Testis (tissue), 5 donors: ENCODE measurements at places on chromosomes 5 and 9. TPM values are rescaled to one million over a fixed set of nuclear protein-coding genes. Genes with fewer than 3 reads are reported as not detected.
A peak's percentile ranks its signal among the peaks of the same experiment; 100 is the strongest.

Gene PANK3
- 44.9 TPM for total RNA-seq

Gene LMX1B
- 7.6 TPM for total RNA-seq

Gene GRXCR2
- total RNA-seq: 0.31 TPM

Gene HTR1A
- 0.24 TPM for total RNA-seq

Gene GFI1B
- 9.7 TPM for total RNA-seq

Gene NSG2
- 11.3 TPM for total RNA-seq

- H3K36me3 ChIP-seq: no peaks in the 10 kb centered on the region
- no peak for DNase-seq
- H3K4me3 ChIP-seq: no peak overlapping the region
- no peaks in the 10 kb centered on the region for H3K27me3 ChIP-seq
- no peak overlapping the region for H3K27ac ChIP-seq
Observed at GRCh38 chr9:18154661-18155060, 319.3 kb upstream of the ADAMTSL1 start.

- DNase-seq: no peak
- H3K4me3 ChIP-seq: no peak overlapping the region
- H3K36me3 ChIP-seq: no peaks in the 10 kb centered on the region
- no peaks in the 10 kb centered on the region for H3K4me1 ChIP-seq
- H3K27ac ChIP-seq: no peak overlapping the region
Observed at GRCh38 chr9:111807197-111807596, 12.5 kb upstream of the SHOC1 start.

GRCh38 chr9:33375238-33375840 is 27.0 kb downstream of the AQP7 start:
- peak overlapping the region; percentile 76 for H3K27ac ChIP-seq
- peak; percentile 60 for DNase-seq
- H3K27me3 ChIP-seq: no peaks in the 10 kb centered on the region
- no peaks in the 10 kb centered on the region for H3K36me3 ChIP-seq

DNA sequence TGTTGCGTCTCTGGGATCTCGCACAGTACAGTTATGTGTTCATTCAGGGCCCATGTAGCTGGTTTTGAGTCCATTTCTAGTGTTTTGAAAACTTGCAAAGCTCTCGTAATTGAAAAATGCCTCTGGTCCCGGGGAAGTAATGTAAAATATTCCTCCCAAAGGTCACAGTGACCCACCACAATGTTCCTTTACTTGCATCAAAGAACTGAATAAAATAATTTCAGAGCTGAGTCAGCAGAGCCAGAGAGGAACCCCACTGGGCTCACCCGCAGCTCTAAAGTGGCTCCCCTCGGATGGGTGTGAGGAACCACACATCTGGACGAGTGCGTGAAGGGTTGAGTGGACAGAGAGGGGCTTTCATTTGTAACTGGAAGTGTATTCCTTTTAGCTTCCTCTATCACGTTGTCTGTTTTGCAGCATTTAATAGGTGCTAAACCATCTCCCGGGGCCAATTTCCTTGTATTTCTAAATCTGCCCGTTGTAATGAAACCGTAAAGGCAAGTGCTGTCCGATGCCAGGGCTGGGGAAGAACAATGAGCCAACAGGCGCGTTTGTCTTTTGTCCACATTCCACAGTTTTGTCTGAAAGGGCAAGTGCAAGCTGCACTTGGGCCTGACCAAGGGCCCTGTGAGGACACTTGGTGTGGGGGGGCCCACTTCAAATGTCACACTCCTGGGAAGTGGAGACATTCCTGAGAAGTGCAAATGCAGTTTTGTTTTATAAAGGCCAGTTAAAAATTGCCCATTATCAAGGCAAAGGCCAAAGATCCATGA is 29.9 kb downstream of the COL5A1 start:
- H3K27ac ChIP-seq: no peak overlapping the region
- no peaks in the 10 kb centered on the region for H3K36me3 ChIP-seq
- H3K4me1 ChIP-seq: peaks cover 13% of the 10 kb centered on the region

DNA sequence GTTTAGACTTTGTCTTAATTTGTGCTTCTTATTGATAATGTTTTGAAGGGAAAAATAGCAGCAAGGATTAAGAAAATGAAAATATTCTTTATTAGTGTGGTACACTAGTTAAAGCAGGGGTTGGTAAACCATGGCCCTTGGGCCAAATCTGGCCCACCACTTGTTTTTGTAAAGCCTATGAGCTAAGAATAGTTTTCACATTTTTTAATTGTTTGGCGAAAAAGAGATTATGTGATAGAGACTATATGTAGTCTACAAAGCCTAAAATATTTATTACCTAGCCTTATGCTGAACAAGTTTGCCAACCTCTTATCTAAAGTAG is 57.2 kb downstream of the KCNN2 start:
- no peak overlapping the region for H3K27ac ChIP-seq
- H3K36me3 ChIP-seq: no peaks in the 10 kb centered on the region
- H3K27me3 ChIP-seq: no peaks in the 10 kb centered on the region
- no peaks in the 10 kb centered on the region for H3K4me1 ChIP-seq
- H3K4me3 ChIP-seq: no peak overlapping the region
- DNase-seq: no peak

DNA sequence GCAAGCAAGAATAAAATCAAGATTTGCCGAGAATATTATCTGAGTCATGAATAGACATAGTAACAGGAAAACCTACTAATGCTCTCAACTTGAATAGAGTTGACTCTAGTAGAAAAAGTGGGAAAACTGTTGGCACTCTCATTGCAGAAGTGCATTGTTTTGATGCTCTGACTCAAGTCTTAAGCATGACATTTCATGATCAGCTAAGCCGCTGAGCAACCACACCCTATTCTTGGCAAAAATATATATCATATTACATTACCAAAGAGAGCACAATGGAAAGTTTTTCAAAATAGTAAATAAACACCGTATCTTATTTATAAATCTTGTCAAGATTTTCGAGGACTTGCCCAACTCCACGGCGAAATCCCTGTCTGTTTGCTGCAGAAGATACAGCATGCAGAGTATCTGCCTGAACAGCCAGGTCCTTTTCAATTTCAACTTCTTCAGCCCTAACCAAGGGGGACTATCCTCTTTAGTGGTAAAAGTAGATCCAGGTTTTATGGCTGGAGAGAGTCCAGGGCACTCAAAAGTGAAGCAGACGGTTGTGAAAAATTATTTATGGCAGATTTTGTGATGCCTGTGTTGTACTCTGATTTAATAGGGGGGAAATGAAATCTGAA is 13.9 kb upstream of the ADAMTSL1 start:
- H3K27me3 ChIP-seq: no peaks in the 10 kb centered on the region
- no peak for DNase-seq
- no peak overlapping the region for H3K4me3 ChIP-seq
- H3K27ac ChIP-seq: no peak overlapping the region
- no peaks in the 10 kb centered on the region for H3K4me1 ChIP-seq
- H3K36me3 ChIP-seq: no peaks in the 10 kb centered on the region

DNA sequence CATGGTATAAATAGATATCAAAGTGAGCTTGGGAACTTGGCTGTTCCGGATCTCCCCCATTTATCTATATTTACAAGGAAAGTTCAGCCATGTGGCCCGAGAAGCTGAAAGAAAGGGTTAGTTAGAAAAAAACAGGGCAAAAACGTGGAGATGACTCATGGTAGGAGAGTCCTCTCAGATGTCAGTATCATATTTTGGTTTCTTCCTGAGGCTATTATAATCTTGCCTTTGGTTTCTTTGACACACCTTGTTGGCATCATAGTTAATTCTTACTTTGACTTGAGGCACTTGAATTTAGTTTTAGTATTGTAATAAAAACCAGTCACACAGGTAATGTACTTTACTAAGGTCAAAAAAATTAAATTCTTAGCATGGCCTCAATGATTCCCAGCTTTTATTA is 59.9 kb downstream of the GABRA6 start:
- H3K36me3 ChIP-seq: no peaks in the 10 kb centered on the region
- no peak for DNase-seq
- no peaks in the 10 kb centered on the region for H3K27me3 ChIP-seq
- no peak overlapping the region for H3K27ac ChIP-seq
- H3K4me3 ChIP-seq: no peak overlapping the region

- no peaks in the 10 kb centered on the region for H3K27me3 ChIP-seq
- no peak for DNase-seq
- no peaks in the 10 kb centered on the region for H3K36me3 ChIP-seq
- no peak overlapping the region for H3K4me3 ChIP-seq
- H3K27ac ChIP-seq: no peak overlapping the region
Observed at GRCh38 chr5:145925353-145925752, 11.0 kb upstream of the SH3RF2 start.

GRCh38 chr9:12968093-12968492 is 193.3 kb downstream of the LURAP1L start:
- no peaks in the 10 kb centered on the region for H3K4me1 ChIP-seq
- no peaks in the 10 kb centered on the region for H3K27me3 ChIP-seq
- no peak for DNase-seq
- H3K36me3 ChIP-seq: no peaks in the 10 kb centered on the region
- no peak overlapping the region for H3K4me3 ChIP-seq
- no peak overlapping the region for H3K27ac ChIP-seq

DNA sequence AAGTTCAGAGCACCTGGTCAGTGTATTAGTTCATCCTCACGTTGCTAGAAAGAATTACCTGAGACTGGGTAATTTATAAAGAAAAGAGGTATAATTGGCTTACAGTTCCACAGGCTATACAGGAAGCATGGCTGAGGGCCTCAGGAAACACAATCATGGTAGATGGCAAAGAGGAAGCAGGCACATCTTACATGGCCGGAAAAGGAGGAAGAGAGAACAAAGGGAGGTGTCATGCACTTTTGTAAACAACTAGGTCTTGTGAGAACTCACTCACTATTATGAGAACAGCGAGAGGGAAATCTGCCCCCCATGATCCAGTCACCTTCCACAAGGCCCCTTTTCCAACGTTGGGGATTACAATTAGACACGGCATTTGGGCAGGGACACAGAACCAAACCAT is 28.8 kb upstream of the CAVIN4 start:
- H3K36me3 ChIP-seq: no peaks in the 10 kb centered on the region
- no peak for DNase-seq
- no peak overlapping the region for H3K27ac ChIP-seq
- H3K27me3 ChIP-seq: no peaks in the 10 kb centered on the region
